ENCODE measurements at places on chromosomes 2 and 18.

GRCh38 chr2:134792186-134792585, 46.2 kb upstream of the ACMSD start:
- no peak for DNase-seq

GRCh38 chr18:62828091-62828640, 112.8 kb downstream of the PHLPP1 start:
- no peak for DNase-seq

DNA sequence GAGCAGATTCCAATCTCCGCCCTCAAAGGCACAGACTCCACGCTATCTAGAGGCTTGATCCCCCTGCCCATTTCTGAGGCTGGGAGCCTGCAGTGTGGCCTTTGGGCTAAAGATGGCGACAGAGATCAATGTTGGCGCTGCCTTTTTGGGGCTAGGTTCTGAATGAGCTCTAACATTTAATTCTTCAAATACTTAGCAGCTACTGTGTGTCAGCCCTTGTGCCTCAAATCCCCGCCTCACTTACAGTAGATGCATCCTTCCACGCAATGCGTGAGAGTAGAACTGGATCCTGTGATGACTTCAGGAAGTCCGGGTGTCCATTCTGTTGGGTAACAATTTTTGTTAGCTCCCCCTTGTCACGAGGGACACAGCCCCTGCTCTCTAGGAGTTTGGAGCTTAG, 12.4 kb downstream of the IL1F10 start:
- DNase-seq: peak; percentile 64

GRCh38 chr2:26754972-26755670, 9.0 kb upstream of the SLC35F6 start:
- no peak for DNase-seq

GRCh38 chr2:109062859-109063700, 65.9 kb upstream of the SH3RF3 start:
- DNase-seq: no peak
